Cerebellar nuclear complex (tissue), 1 donor: ENCODE measurements at places on chromosomes 2 and 18.

- no peak for DNase-seq
These were observed 544.9 kb upstream of the SETBP1 start for GRCh38 chr18:44135741-44136140.

GRCh38 chr2:238155051-238155760, 3.6 kb upstream of the ERFE start:
- DNase-seq, result no peak

- no peak for DNase-seq
These were observed 14.8 kb downstream of the TIMM21 start for GRCh38 chr18:74163019-74163660.

- DNase-seq, result no peak
These were observed 41.7 kb upstream of the CELF4 start for GRCh38 chr18:37607281-37607680.

- no peak for DNase-seq
These were observed 25.0 kb downstream of the CCDC102B start for GRCh38 chr18:68822926-68823325.

DNA sequence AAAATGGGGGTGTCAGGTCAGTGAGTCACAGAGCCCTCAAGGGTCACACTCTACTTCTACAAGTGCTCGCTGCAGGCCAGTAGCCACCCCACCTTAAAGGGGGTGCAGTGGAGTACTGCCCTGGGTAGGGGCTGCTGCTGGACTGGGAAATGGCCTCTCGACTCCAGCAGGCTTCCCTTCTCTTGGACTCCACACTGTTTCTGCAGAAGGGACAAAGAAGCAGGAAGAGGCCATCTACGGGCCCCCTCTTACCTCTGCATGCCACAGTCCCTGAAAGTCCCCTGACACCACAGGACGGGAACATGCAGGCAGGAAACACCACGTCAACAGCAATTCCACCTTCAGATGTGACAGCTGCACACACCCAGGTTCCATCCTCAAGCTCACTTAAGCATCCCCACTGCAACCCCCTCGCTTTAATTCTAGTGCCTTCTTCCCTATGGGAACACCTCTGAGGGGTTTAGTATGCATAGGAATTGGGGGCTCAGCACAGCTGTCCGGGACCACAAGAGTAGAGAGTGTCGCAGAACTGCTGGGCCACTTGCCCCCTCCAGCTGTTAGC, 22.3 kb downstream of the SNED1 start:
- no peak for DNase-seq

DNA sequence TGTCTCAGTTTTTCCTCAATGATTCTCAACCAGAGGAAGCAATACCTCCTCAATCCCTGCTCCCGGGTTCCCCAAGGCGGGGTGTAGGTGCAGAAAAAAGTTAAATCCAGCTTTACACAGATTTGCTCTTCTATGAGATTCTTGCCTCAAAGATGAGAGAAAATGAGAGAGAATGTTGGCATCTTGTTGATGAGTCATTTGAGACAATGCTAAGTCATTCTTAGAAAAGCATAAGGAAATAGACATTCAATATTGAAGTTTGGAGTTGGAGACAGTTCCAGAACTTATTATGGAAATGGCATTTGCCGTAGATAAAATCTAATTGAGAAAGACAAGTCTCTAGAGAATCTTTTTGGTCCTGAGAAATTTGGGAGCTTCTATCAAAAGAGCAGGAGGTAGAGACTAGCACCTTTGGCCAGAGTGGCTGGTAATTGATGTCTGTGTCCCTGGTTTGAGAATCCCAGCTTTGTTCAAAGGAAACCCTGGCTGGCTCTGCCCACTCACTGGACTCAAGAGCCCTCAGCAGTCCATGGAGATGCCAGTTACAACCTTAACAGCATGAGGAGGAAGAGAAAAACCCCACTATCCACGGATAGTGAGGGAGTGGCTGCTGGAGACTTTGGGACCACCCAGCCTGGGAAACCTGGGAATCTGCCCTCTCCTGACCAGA, 181.2 kb downstream of the FAM124B start:
- DNase-seq, result no peak

DNA sequence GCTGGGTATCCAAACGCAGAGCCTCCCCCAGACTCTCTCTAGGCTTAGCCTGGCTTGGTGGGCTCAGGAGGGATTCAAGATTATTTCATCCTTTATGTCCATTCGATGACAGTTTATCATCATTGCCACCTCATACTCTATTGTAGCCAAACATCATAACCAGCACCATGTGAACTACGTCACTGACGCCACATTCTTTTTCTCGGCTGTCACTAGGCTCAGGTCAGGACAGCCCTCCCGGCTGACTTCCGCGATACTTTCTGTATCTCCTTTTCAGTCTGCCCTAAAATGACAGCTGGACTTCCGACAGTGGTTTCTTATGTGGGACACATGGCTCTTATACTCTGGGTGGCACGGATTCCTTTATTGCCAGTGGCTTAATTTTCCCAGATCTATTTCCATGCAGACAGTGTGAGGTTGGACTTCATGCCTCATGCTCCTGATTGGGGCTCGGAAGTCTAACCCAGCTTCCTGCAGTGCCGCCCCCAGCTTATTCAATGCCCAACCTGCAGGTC, 39.8 kb upstream of the SMIM21 start:
- no peak for DNase-seq

GRCh38 chr2:136844546-136844945, 79.2 kb downstream of the THSD7B start:
- no peak for DNase-seq

- DNase-seq, result peak; percentile 57
These were observed at the start of gene ZNF521 for GRCh38 chr18:25351777-25352628. ZNF521 (minus strand) TSS chr18:25352166; CDS start chr18:25350946, 1,220 bp downstream.

DNA sequence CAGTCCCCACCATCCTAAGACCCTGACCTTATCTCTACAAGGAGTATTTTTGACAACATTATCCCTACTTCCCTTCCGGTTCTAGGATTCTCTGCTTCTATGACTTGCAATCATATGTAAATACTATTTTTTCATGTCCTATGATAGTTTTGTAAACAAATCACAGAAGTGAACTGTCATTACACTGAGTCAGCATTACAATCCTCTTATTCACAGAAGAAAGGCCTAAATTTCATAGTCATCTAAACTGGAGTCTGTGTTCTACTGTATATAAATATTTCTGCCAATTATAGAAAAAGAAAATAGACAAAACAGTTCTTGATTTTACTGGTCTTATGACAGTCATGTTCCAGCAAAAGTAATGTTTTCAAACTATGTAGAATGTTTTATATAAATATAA, 265.1 kb downstream of the NCKAP5 start:
- DNase-seq, result no peak

- no peak for DNase-seq
These were observed 163.0 kb upstream of the PXDN start for GRCh38 chr2:1907291-1907690.

GRCh38 chr2:40339026-40339425, 112.9 kb downstream of the SLC8A1 start:
- DNase-seq, result no peak

- no peak for DNase-seq
These were observed 25.6 kb upstream of the WIPF1 start for GRCh38 chr2:174623106-174623637.

DNA sequence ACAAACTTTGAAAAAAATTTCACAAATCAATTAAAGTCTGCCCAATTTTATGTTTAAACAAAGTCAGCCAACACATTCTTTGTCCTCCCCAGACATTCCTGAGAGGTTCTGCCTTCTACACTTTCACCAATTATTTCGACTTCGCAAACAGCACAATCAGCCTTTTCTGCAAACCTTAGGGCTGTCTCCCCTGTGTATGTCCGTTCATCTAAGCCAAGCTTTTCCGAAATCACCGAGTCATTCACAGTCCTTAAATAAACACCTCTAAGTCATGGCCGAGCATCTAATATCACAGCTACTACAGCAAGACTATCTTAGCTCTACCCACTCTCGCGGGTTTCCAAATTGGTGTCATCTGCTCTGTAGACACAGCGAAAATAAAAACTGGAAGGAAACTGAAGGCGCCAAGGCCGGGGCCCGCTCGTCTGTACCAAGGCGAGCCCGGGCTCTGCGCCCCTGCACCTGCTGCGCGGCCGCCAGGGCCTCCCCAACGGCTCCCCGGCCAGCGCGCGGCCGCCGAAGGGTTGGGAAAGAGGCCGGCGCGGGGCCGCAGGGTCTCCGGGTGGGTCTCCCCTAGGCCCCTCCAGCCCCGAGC, 730 bp downstream of the ODC1 start:
- DNase-seq, result no peak

- no peak for DNase-seq
These were observed 352 bp upstream of the HOXD12 start for GRCh38 chr2:176099159-176099727.

- no peak for DNase-seq
These were observed 48.6 kb downstream of the EML6 start for GRCh38 chr2:54772110-54772509.

DNA sequence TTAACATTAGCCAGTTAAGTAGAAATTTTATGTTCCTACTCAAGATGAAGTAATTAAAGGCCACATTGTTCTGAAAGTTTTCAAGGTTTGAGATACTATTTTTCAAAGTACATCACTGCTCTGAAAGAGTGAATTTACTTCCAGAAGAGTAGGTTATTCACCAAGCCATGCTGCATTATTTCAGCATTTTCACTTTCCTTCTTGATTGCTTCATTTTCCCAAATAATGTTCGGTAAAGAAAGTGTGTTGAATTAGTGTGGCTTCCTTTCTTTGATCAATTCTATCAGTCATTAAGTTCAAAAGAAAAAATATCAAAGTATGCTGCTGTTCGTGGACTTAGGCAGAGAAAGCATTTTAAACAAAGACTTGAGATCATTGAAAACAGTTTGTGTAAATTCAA, 310.3 kb downstream of the XIRP2 start:
- no peak for DNase-seq

DNA sequence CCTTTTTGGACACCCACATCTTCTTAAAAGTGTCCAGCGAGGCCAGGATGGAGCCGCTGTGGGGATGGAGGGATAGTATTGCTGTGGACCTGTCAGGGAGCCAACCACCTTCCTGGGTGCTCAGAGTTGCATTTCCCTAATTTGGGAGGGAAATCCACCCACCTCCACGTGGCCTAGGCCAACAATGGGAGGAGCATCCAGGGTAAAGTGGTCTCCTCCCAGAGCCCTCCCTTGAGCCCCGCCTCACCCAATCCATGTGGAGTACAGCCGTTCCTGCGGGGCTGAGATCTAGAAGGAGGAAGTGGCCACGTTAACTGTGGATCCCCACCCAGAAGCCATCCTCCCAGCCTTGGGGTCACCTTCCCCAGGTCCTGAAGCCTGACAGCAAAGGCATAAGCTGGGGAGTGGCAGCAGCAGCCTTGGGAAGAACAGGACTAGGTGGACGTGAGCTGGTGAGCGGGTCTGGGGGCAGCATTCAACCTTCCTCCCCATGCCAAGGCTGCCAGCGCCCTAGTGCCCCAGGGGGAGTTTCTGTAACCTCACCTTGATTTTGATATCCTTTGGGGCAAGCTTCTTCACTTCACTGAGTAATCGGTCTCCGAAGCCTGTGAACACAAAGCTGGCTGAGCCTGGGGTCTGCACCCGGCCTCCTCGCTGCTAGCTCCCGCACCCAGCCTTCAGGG, 6.8 kb downstream of the ACTR1B start:
- no peak for DNase-seq

- DNase-seq, result no peak
These were observed 593.1 kb downstream of the RNF144A start for GRCh38 chr2:7510353-7510752.

- DNase-seq, result no peak
These were observed 88.1 kb downstream of the ITSN2 start for GRCh38 chr2:24272161-24272802.

- DNase-seq, result no peak
These were observed 90.3 kb downstream of the RPRM start for GRCh38 chr2:153388246-153388645.

- no peak for DNase-seq
These were observed 156.2 kb upstream of the NETO1 start for GRCh38 chr18:73023975-73024374.

GRCh38 chr2:177229442-177230242, 17.0 kb downstream of the HNRNPA3 start:
- DNase-seq, result no peak

GRCh38 chr2:127575941-127576432, 40.5 kb downstream of the MYO7B start:
- no peak for DNase-seq

DNA sequence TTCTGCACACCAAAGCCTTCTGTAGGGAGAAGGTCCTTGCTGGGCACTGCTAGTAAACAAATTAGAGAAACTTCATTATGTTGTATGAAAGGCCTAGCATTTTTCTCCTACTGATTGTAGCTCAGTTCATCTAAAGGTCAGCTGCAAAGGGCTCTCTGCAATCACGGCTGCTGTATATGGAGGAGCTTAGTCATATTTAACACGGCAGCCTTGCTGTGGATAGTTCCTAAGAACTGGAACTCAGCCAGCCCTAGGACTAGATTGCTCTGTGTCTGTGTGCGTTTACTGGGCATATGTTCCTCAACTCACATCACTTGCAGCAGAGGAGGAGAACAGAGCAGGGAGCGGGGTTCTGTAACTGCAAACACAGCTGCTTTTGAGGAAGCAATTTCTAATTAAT, 1103.9 kb upstream of the KLHL29 start:
- no peak for DNase-seq

DNA sequence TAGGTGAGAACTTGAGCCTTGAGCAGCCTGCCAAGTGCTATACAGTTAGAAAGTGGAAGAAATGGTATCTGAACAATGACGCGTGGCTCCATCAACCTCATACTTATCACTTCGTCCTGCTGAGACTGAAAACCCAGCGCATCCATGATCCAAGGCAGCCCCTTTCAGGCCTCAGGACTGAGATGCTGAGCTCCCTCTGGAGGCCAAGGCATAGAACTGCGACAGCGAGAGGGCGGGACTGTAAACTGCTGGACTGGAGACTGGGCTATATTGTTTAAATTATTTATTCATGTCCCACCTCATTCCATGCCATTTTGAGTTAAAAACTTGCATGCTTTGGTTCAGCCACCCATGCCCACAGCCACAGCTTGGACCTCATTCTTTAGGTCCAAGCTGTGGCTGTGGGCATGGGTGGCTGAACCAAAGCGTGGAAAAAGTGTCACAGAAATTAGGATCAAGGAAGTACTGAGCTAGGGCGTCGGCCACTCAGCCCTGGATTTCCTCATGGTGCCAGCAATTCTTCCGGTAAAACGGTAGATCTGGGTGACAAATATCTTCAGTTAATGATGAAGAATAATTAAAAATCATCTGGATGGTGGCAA, 195.5 kb downstream of the L3MBTL4 start:
- DNase-seq, result no peak

GRCh38 chr2:104867813-104868504, 14.0 kb downstream of the POU3F3 start:
- DNase-seq, result no peak

GRCh38 chr2:70574618-70575017, 21.0 kb upstream of the TGFA start:
- no peak for DNase-seq

GRCh38 chr18:3594760-3595368, 144.9 kb downstream of the TGIF1 start:
- no peak for DNase-seq

- DNase-seq, result no peak
These were observed 187.9 kb downstream of the VAPA start for GRCh38 chr18:10101729-10102128.
